Esophagus squamous epithelium (tissue), 5 donors: ENCODE measurements at places on chromosomes 3 and 15.

DNA sequence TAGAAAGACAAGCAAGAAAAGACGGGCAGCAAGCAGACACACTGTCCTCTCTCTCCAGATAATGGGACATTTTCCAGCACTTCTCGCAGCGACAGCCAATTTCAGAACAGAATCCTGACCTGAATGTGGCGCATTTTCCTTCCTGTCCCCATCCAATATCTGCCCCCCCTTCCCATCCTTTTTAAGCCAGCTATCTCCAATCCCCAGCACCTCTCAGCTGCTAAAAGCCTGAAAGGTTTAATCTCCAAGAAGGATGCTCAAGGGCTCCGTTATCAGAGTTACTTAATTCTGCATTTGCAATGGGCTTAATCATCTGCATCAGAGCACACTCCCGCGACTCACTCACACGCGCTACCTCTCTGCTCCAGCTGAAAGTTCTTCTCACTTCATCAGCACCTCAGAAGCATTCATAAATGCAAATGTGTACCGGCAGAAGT is 50.5 kb downstream of the SRGAP3 start:
- no peak for DNase-seq

DNA sequence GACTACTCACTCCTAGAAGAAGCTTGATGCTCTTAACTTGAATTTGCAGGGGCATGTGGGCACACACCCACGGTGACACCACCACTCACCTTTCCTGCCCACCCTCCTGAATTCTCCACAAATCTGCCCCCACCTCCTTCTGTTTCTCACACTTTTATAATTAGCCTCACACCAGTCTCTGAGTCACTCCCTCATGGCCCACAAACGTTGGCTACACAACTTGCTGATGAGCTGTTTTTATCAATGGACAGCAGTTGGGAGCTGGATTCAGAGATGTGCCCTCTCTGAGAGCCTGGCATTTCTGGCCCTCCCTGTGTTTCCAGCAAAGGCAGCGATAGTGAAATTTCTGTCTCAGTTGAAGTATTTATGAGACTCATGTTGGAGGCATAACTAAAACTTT is 1.3 kb downstream of the COLQ start:
- DNase-seq = no peak

DNA sequence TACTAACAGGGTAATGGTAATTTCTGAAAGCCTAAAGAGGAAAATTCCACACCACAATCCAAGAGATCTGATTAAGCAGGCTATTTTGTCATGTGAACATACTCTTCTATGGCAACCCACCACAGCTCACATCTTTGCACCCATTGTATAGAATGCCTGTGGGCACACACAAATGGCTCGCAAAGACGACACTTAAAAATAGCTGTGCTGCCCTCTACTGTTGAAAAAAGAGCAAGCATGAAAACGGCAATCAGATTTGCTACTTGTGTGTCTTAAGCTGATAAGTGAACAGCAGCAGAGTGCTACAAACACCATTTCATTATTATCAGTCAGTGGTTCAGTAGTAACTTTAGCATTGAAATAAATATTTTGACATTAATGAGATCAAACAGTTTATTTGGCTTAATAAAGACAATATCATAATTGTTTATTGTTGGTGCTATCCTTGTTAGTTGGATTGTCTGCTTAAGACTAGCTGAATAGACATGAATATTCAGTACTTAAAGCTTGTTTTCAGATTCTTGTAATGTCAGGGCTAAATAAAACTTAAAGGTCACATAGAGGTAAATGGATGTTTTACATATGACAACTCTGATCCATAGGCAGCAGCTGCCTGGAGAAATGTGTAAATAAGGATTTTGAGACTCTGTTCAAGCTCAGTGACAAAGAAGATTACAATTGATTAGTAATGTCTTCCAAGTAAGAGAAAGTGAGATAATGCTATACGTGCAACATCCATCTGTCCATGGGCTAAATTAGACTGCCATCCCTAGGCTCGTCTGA is 199.1 kb downstream of the LRRN1 start:
- DNase-seq = no peak

DNA sequence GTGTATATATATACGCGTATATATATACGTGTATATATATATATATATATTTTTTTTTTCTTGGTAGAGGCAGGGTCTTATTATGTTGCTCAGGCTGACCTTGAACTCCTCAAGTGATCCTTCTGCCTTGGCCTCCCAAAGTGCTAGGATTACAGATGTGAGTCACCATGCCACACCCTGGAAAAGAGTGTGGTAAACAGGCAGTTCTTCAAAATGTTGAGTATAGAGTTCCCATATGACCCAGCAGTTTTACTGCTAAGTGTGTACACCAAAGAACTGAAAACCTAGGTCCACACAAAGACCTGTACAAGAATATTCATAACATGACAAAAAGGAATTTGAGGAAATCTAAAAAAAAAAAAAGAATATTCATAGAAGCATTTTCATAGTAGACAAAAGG is 71.8 kb upstream of the GCNT3 start:
- DNase-seq = no peak

DNA sequence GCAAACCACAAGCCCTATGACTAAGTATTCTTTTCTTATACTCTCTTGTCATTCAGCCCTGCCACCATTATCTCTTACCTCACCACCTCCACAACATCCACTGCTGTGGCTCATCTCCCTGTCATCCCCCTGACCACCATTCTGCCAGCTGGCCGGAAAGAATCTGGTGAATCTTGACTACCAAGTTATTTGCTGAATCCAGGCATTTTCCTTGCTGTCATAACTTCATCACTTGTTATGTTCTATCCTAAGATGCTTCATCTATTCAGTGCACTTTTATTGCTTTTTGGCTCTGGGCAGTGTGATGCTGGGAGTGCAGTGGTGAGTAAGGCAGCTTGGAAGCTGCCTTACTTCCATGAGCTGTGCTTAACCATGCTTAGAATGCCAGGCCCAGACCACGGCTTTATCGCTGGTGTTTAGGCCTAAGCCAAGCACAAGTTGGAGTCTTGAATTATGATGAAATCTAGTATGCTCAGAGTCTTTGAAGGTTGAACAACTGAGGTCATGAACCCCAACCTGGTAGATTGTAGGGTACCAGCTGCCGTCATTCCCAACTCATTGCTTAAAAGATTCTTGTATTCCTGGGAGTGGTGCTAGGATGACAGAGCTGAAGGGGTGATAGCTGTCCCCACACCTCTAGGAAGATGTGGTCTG is 27.0 kb upstream of the APH1B start:
- DNase-seq = no peak

DNA sequence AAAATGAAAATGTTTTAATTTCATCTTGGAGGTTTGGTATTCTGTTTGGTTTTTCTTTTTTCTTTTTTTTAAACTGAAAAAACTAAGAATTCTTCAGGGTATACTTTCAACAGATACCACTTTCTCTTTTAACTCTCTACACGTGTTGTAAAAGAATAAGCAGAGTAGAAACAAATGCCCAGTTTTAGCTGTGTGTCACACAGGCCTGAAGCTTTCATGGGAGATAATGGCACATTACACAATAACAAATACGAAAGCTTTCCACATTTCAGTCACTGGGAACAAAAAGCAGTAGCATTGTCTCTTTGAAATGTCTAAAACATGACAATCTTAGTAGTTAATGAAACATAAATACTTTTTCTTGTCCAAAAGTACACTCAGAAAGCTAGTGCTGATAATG is 818.5 kb downstream of the TBL1XR1 start:
- DNase-seq = no peak

- no peak for DNase-seq
Measured at GRCh38 chr3:191030929-191031328, 168.1 kb upstream of the OSTN start.

GRCh38 chr3:71724584-71725270 is 475 bp downstream of the EIF4E3 start:
- no peak for DNase-seq

DNA sequence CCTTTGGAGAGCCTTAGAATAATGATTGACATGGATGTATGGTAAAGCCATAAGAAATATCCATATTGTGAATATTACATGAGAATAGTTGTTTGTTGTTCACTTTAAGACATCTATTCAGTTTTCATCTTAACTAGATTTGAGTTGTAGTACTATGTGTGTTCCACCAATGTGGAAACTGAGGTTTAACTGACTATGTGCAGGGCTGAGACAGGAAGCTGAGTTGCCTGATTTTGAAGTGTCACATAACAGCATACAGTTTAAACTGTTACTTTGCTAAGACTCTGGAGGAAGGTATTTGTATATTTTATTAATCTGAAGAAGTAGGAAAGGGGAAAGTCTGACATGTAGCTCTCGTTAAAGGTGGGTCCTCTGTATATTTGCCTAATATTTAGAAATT is 2.1 kb downstream of the ECT2 start:
- no peak for DNase-seq

- DNase-seq = no peak
Measured at GRCh38 chr3:27454914-27455313, 29.3 kb downstream of the SLC4A7 start.

DNA sequence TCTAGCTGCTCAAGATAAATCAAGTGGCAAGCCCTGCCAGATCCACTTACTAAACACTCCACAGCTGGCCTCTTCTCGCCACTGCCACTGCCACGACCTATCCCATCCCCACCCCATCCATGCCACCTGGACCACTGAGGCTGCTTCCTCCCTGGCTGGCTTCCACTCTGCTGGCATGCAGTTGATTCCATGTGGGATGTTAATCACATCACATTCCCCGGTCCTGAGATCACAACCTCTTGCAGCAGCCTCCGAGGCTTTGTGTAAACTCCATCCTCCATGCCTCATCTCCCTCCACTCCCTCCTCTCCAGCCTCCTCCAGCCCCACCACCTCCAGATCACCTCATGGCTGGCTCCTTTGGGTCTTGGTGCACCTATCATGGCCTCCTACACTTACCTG is 7.7 kb downstream of the NCKIPSD start:
- DNase-seq = no peak

DNA sequence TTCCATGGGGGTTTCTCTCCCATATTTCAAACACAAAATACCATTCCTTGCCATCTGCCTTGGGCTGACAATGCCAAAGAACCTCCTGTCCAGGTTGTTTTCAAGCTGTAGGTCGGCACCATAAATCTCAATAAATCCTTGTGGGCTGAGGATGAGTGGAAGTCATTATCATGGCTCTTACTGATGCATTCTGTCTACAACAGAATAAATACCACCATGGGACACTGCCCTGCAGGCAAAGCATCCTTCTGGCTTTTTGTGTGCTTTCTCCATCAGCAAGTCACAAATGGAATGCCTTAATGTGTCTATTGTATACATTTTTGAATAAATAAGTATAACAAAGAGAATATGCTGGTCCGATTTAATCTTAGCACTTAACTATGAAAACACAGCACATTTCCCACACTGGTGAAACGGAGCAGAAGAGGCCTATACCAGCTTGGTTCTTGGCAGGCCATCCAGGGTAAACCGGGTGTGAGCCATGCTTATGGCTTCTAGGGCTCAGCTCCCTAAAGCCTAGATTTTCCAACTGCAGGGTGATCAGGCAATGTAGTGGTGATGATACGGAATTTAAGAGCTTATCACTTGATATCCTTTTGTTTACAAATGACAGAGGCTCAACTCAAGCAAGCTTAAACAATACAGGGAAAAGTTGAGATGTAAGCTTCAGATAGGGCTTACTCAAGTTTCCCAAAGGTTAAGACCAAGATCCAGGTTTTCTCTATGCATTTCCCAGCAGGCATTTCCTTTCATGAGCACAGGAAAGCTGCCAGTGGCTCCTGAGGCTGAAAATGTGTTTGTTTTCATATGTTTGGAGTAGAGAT is 133.2 kb upstream of the LRTM1 start:
- DNase-seq = no peak

- DNase-seq = no peak
Measured at GRCh38 chr3:198113206-198114053, 153.4 kb downstream of the LMLN start.

DNA sequence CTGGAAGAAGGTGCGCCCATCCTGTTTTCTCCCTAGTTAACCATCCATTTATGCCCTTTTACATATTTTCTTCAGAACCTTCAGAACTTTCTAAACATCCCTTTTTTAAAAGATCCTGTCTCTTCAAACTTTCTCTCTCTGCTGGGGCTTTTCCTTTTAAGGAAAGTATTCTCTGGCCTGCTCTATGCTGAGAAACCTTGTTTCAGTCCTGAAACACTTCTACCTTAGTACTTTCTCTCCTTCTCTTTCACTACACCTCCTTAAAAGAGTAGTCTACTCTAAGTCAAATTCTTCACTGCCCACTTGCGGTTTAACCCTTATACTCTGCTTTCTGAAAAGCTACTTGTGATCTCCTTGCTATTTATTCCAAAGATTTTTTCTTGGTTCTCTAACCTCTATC is 65.6 kb upstream of the SLC12A8 start:
- DNase-seq = no peak

- no peak for DNase-seq
Measured at GRCh38 chr3:31039145-31039544, 144.7 kb upstream of the GADL1 start.

DNA sequence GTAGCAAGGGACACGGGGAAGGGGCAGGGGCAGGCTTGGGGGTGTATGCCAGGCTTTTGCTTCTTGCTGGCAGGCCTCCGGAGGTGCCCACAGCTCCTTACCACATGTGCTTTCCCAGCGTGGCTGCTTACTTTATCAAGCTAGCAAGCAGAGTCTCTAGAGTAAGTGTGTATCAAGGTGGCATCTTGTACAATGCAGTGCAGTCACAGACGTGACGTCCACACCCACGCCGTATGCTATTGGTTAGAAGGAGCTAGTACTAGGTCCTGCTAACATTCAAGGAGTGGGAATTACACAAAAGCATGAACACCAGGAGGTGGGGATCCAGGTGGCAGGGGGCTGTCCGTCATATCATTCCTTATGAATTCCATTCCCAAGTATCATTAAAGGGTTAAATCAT is 15.3 kb upstream of the AGBL1 start:
- no peak for DNase-seq

DNA sequence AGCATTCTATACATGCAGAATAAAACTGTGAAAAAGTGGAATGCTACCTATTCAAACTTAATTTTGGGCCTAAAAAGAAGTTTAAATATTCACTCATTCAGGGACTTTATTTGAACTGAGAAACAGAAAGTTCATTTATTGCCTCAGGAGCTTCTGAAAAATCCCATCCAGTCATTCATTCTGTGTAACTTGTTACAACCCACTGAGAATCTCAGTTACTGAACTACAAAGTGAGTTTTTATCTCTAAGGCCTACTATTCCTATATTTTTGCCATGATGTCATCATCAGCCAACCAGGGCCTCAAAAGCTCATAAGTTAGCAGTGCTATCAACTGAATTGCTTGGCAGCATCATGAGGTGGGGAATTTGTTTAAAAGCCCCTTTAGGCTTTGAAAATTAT is 98.0 kb upstream of the BOC start:
- no peak for DNase-seq

GRCh38 chr3:109631897-109632296 is 294.6 kb upstream of the DPPA4 start:
- no peak for DNase-seq

GRCh38 chr3:45628746-45629145 is 34.2 kb downstream of the LIMD1 start:
- no peak for DNase-seq

- no peak for DNase-seq
Measured at GRCh38 chr3:76429581-76430177, 610.2 kb upstream of the ROBO2 start.
